Activated CD4-positive, alpha-beta memory T cell treated with anti-CD3 and anti-CD28 coated beads for 36 hours (primary cell): ENCODE measurements at places on chromosomes 7 and 10.

DNA sequence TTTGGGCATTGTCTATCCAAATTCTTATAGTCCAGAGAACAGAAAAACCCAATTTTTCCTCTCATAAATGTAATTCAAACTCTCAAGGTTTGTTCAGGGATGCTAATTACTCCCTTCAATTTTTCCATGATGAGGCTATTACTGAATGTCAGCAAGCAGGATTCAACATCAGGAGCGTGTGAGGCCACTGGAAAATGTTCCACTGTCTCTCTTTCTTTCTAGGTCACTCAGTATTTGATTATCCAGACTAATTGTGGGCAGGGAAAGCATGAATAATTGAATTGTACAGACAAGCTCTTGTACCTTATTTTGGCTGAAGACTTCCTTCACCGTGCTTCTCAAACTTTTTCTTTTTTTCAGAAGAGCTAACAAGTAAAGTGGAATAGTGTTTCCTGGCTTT, 30.7 kb downstream of the THNSL1 start:
- H3K36me3 ChIP-seq: peaks cover 2% of the 10 kb centered on the region
- peaks cover 24% of the 10 kb centered on the region for H3K27me3 ChIP-seq
- no peak overlapping the region for H3K27ac ChIP-seq
- H3K4me3 ChIP-seq: no peak overlapping the region
- no peaks in the 10 kb centered on the region for H3K4me1 ChIP-seq

- H3K4me1 ChIP-seq: no peaks in the 10 kb centered on the region
- DNase-seq: no peak
- no peaks in the 10 kb centered on the region for H3K36me3 ChIP-seq
- H3K27ac ChIP-seq: no peak overlapping the region
These were observed 70.2 kb upstream of the FGFR2 start for GRCh38 chr10:121668314-121669027.

DNA sequence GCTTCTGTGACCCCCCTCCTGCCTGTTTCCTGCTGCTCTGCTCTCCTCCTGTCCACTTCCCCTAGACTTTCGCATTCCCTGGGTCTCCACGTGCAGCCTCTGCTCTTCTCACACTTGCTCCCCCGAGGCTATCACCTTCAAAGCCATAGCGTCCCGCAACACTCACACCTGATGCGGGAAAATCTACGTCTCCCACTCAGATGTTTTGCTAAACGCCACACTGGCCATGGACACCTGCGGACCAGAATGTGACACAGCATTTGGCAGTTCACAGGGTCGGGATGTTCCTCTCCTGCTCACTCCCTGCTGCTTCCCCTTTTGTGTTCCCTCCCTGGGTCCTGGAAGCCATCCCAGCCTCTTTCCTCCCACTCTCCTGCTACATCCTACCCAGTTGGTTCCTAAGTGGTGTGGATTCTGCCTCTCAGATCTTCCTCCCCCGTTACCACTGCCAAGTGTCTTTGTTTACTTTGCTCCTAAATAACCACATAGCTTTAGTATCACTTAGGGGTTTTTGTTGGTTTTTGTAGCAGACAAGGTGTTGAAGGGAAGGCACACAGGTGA, 33.7 kb upstream of the RBM33 start:
- peaks cover 12% of the 10 kb centered on the region for H3K27me3 ChIP-seq
- no peak overlapping the region for H3K4me3 ChIP-seq
- H3K4me1 ChIP-seq: no peaks in the 10 kb centered on the region
- H3K36me3 ChIP-seq: peaks cover 4% of the 10 kb centered on the region
- no peak for DNase-seq

GRCh38 chr7:102222445-102222844, 64.2 kb upstream of the SH2B2 start:
- H3K4me1 ChIP-seq: no peaks in the 10 kb centered on the region
- no peak for DNase-seq
- H3K36me3 ChIP-seq: no peaks in the 10 kb centered on the region
- H3K27me3 ChIP-seq: no peaks in the 10 kb centered on the region
- no peak overlapping the region for H3K4me3 ChIP-seq

- no peaks in the 10 kb centered on the region for H3K36me3 ChIP-seq
- no peaks in the 10 kb centered on the region for H3K4me1 ChIP-seq
- no peak for DNase-seq
- no peak overlapping the region for H3K27ac ChIP-seq
These were observed 128.4 kb upstream of the PLPP4 start for GRCh38 chr10:120328647-120329046.

DNA sequence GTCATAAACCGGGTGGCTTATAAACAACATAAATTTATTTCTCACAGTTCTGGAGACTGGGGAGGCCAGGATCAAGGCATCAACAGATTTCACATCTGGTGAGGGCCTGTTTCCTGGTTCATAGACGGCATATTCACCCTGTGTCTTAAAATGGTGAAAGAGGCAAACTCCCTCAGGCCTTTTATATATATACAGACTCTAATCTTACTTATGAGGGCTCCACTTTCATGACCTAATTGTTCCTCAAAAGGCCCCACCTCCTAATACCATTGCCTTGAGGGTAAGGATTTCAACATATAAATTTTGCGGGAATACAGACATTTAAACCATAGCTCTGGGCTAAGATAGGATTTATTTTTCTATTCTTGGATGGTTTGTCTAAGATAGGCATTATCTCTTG, 187.2 kb downstream of the PPP1R3A start:
- no peak overlapping the region for H3K4me3 ChIP-seq
- H3K4me1 ChIP-seq: no peaks in the 10 kb centered on the region
- H3K27ac ChIP-seq: no peak overlapping the region

- no peak overlapping the region for H3K4me3 ChIP-seq
- peaks cover 13% of the 10 kb centered on the region for H3K4me1 ChIP-seq
- no peaks in the 10 kb centered on the region for H3K27me3 ChIP-seq
These were observed 18.5 kb downstream of the SRI start for GRCh38 chr7:88201305-88201704.

DNA sequence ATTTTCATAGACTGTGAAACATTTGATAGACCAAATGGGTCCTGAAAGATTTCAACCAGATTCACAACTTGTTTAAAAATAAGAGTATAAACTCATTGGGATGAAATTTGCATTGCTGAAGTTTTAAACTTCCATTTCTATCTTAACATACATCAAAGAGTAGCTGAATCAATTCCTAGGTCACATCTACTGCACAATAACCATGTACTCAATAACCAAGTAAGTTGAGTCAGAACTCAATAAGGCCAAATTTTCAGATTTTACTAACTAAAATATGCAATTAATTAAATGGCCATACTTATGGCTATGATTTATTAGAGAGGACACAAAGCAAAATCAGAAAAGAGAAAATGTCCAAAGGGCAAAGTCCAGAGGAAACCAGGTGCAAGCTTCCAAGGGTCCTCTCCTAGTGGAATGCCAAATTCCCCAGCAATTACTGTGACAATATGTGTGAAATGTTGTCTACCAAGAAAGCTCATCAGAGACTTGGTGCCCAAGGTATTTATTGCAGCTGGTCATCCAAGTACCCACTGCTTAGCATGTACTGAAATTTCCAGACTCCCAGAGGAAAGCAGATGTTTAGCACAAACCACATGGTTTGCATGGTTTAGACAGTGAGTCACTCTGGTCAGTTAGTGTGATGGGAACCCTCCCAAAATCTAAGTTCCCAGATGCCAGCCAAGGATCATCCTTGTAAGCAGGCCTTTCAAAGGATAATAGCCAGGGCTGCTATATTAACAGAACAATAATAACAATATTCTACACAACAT, 238.9 kb downstream of the IPMK start:
- H3K27me3 ChIP-seq: peaks cover 2% of the 10 kb centered on the region
- no peak for DNase-seq
- no peak overlapping the region for H3K4me3 ChIP-seq

DNA sequence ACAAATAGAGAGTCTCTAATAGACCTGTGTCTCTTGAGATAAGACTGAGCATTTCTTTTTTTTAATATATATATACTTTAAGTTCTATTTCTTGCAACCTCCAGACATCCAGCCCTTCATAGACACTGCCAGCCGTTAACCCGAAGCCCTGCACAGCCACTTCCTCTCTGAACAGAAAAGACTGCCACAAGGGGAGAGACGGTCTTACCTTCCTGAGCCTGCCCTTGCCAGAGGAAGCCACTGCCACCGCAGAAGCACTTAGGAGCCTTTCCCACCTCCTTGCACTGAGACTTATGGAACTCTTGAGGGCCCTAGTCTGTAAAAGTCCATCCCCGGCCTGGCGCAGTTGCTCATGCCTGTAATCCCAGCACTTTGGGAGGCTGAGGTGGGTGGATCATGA, 31.8 kb upstream of the PRSS1 start:
- H3K27me3 ChIP-seq: no peaks in the 10 kb centered on the region
- DNase-seq: peak; percentile 29
- H3K36me3 ChIP-seq: no peaks in the 10 kb centered on the region
- H3K4me3 ChIP-seq: peak overlapping the region; percentile 51
- peaks cover 39% of the 10 kb centered on the region for H3K4me1 ChIP-seq

- H3K36me3 ChIP-seq: no peaks in the 10 kb centered on the region
- H3K4me1 ChIP-seq: no peaks in the 10 kb centered on the region
- H3K27ac ChIP-seq: no peak overlapping the region
These were observed 135.1 kb upstream of the GHITM start for GRCh38 chr10:84004221-84004620.

GRCh38 chr10:5416981-5417380, 4.6 kb downstream of the NET1 start:
- no peak overlapping the region for H3K4me3 ChIP-seq
- H3K27ac ChIP-seq: no peak overlapping the region
- H3K36me3 ChIP-seq: peaks cover 15% of the 10 kb centered on the region
- no peak for DNase-seq
- no peaks in the 10 kb centered on the region for H3K27me3 ChIP-seq

DNA sequence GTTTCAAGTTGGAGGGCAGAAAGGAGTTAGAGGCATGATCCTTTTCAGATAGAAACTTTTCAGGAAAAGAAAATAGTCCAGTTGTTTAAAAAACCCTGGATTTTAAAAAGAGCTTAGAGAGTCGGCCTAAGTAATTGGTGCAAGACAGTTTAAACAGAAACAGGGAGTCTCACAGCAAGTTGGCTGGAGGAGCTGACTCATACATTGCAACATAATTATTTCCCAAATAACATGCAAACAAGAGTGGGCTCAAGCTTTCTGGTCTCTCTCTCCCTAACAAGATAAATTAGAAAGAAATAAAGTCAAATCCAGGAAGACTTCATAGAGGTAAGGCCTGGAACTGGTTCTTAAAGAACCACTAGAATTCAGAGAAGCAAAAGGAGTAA, 100.3 kb upstream of the AGBL3 start:
- peaks cover 19% of the 10 kb centered on the region for H3K4me1 ChIP-seq
- H3K27ac ChIP-seq: no peak overlapping the region
- no peak for DNase-seq
- H3K36me3 ChIP-seq: no peaks in the 10 kb centered on the region
- H3K27me3 ChIP-seq: peaks cover 3% of the 10 kb centered on the region

GRCh38 chr7:24659505-24659904, 86.3 kb downstream of the PALS2 start:
- DNase-seq: no peak
- no peak overlapping the region for H3K4me3 ChIP-seq
- H3K36me3 ChIP-seq: peaks cover 5% of the 10 kb centered on the region
- no peak overlapping the region for H3K27ac ChIP-seq
- H3K27me3 ChIP-seq: no peaks in the 10 kb centered on the region
- no peaks in the 10 kb centered on the region for H3K4me1 ChIP-seq

GRCh38 chr7:4201566-4201965, 480.5 kb upstream of the FOXK1 start:
- H3K36me3 ChIP-seq: no peaks in the 10 kb centered on the region
- H3K27ac ChIP-seq: no peak overlapping the region

- no peaks in the 10 kb centered on the region for H3K36me3 ChIP-seq
- no peaks in the 10 kb centered on the region for H3K27me3 ChIP-seq
- DNase-seq: peak; percentile 54
- H3K4me1 ChIP-seq: peaks cover 16% of the 10 kb centered on the region
- H3K27ac ChIP-seq: no peak overlapping the region
- H3K4me3 ChIP-seq: no peak overlapping the region
These were observed 179.8 kb upstream of the CSTF2T start for GRCh38 chr10:51879238-51879637.

GRCh38 chr7:127150543-127150942, 102.2 kb downstream of the GRM8 start:
- no peak overlapping the region for H3K27ac ChIP-seq
- H3K27me3 ChIP-seq: peaks cover 1% of the 10 kb centered on the region
- no peak overlapping the region for H3K4me3 ChIP-seq
- H3K36me3 ChIP-seq: no peaks in the 10 kb centered on the region

GRCh38 chr7:12770227-12770975, 83.0 kb downstream of the ARL4A start:
- H3K27ac ChIP-seq: no peak overlapping the region
- no peaks in the 10 kb centered on the region for H3K27me3 ChIP-seq
- H3K4me1 ChIP-seq: no peaks in the 10 kb centered on the region
- H3K4me3 ChIP-seq: no peak overlapping the region
- DNase-seq: no peak
- H3K36me3 ChIP-seq: no peaks in the 10 kb centered on the region

DNA sequence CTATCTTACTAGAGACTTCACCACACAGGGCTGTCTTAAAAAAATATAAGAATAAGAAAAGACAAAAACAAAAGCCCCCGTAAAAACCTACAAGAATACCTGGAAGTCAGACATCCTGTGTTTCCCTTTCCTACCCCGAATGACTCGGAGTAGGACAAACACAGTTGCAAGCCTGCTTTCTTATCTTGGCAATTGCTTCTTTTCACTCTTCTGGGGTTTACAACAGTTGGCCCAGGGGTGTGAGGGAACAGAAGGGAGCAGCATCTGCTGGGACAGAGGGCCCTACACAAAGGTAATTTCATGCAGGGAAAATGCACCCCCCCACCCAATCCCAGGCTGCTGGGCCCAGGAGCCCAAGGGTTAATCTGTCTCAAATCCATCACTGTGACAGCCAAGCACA, 220.6 kb downstream of the ARHGAP12 start:
- DNase-seq: no peak
- H3K27ac ChIP-seq: peak overlapping the region; percentile 84
- no peaks in the 10 kb centered on the region for H3K27me3 ChIP-seq
- H3K4me3 ChIP-seq: peak overlapping the region; percentile 14
- H3K36me3 ChIP-seq: peaks cover 6% of the 10 kb centered on the region

- peaks cover 35% of the 10 kb centered on the region for H3K4me1 ChIP-seq
- DNase-seq: peak; percentile 60
- peaks cover 39% of the 10 kb centered on the region for H3K36me3 ChIP-seq
- no peak overlapping the region for H3K4me3 ChIP-seq
These were observed 6.7 kb upstream of the PILRA start for GRCh38 chr7:100366411-100367250.

DNA sequence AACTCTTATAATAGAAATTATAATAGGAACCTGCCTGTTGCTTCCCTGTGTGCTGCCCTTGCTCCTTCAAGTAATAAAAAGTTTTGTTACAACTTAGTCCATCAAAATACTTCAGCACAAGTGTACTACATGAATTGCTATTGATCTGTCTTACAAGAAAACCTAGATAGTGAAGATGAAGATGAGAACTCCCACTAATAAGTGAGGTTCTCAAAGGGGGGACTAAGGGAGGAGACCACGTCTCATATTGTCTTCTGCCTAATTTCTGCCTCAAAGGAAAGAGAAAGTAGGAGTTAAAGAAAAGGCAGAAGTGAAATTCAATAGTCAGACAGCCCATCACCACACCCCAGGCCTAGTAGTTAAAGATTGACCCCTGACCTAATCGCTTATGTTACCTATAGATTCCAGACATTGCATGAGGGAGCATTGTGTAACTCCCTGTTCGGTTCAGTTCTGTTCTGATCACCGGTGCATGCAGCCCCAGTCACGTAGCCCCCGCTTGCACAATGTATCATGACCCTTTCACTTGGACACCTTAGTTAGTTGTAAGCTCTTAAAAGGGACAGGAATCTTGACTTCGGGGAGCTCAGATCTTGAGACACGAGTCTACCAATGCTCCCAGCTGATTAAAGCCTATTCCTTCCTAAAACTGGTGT, 18.2 kb upstream of the CHST3 start:
- no peak for DNase-seq
- peaks cover 31% of the 10 kb centered on the region for H3K36me3 ChIP-seq
- H3K27ac ChIP-seq: no peak overlapping the region
- no peak overlapping the region for H3K4me3 ChIP-seq
- H3K27me3 ChIP-seq: peaks cover 9% of the 10 kb centered on the region
